ENCODE measurements at places on chromosomes 6 and 20.
A peak's percentile ranks its signal among the peaks of the same experiment; 100 is the strongest.

- peak; percentile 16 for DNase-seq
These were observed 877.5 kb downstream of the TFAP2A start for GRCh38 chr6:9537381-9537780.

GRCh38 chr6:158143700-158144099 lies 24.4 kb downstream of the SERAC1 start:
- DNase-seq = peak; percentile 14

- DNase-seq = no peak
These were observed 67.5 kb upstream of the GPR6 start for GRCh38 chr6:109910571-109910970.

DNA sequence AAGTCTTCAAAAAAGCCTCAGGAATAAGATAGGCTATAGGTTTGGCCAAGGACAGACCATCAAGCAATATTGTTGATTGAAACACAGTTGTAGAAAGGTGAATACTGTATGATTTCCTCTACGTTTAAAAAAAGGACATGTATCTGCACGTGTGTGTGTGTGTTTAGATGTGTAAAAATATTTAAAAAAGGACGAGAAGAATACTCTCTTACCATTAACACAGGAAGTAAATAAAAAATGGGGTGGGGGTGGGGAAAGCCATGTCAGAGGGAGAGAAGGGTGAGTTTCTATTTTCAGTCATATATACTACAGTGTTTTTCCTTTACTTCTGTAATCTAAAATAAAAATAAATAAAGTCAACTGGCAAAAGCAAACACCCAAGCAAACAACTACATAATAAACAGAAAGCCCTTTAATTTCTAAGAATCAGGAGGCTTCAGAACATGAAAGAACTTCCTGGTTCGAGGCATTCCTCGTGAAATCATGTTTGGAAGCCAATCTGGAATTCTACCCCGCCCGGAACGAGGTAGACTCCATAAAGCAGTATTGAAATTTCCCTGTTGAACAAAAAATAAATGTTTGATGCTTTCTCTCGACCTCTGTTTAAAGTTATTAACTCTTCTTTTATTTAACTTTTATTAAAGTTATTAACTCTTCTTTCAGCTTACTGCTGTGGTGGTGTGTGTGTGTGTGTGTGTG lies 158.1 kb upstream of the ZNF217 start:
- no peak for DNase-seq

- DNase-seq = no peak
These were observed 6.8 kb upstream of the TBX18 start for GRCh38 chr6:84771125-84771755.

DNA sequence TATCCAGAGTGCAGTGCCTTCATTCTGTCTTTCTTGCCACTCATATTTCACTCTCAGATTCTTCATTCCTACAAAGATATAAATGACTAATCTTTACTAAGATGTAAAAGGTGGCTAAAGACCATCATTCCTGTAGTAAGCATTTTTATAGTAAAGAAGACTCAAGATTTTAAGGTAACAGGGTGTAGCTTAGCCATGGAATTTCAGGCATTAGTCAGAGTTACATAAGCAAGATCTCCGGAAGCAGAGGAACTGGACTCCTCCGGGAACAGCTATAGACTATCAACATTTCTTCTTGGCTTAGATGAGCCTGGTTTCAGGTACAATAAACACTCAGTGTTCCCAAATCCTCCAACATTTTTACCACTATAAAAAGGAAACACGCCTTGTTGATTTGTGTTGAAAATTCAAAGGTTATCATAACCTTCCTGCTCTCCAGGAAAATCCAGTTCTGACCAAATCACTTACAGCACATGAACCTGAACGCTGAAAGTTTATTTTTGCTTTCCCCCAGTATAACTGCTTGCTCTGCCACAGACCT lies 23.7 kb downstream of the SERPINB1 start:
- no peak for DNase-seq

- no peak for DNase-seq
These were observed 214.8 kb downstream of the ESR1 start for GRCh38 chr6:152022303-152022702.

- DNase-seq = no peak
These were observed 106.7 kb upstream of the AHI1 start for GRCh38 chr6:135604035-135604860.

DNA sequence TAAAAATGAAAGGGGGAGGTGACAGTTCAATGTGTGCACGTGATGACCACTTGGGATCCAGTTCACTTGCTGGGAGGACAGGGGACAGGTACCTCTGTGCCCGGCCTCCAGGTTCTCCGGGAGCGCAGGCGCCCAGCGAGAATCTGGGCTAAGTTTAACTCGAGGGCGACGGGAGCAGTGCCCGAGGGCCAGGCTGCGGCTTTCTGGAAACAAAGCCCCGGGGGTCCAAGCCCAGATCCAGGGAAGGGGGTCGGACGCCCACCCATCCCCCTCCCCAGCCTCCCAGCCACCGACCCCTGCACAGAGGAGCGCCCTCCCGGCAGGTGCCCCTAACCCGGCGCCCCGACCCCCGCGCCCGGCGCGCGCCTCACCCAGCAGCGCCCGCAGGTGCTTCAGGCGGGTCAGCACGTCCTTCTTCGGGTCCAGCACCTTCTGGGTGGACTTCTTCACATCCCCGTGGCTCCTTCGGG lies 405 bp downstream of the RALGAPA2 start:
- no peak for DNase-seq

DNA sequence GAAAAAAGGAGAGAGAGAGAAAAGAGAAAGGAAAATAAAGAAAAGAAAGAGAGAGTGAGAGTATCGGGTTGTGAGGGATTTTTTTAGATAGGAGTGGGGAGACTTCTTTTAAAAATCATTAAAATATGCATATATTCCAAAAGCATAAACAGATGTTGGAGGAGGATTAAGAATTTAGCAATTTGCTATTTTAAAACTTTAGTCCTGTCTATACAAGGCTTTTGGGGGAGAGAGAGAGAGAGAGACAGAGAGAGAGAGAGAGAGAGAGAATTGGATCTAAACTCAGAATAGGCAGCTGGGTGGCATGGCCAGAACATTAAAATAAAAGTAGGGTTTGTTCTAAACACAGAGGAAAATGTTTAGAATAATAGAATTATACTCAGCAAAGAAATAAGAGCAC lies 72.1 kb downstream of the SOD2 start:
- DNase-seq = no peak

DNA sequence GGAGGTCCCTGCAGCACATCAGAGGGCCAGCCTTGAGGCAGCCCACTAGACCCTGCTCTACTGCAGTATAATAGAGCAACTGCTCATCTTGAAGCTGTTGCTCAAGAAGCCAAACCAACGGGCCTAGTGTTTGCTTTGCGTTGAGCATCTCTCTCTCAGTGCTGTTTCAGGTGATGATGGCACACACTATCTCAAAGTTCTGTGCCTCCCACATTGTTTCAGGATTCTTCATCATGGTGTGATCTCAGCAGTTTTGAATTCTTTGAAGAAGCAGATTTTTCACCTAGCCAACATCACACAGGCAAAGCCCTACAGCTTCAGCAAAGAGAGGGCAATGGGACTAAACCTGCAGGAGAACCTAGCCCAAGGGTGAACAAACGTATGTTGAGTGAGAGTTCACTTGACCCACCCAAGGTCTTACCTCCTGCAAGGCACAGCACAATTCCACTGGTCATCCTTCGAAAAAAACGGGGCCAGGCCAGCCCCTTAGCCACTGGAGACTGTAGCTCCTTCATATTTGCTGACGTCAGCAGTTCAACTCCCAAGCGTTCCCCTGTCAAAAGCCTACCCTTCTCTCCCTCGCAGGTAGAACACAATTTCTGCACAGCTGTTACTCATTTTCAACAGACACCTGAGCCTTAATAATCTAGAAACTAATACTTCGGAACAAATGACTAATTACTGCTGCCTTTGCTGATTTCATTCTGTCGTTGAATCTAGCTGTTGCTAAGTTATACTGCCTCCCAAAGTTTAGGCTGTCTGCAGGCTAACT lies 15.8 kb downstream of the MYB start:
- DNase-seq = no peak

DNA sequence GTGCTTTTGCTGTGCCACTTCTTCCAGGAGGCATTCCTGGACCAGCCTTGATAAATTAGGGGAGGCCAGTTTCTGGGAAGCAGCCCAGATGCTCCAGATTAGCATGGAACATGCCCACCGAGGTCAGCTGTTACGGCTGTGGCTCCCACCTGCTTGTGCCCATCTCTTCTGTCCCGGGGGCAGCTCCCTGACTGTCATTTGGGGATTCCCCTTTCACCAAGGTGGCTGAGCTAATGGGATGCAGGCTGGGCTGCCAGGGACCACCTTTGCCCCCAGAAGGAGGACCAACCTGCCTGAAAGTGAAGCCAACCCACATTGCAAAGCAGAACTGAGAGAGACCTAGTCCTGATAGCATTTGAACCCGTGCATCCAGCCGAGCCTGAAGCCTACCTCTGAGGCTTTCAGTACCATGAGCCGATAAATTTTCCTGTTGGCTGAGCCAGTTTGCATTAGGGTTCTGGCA lies 85.3 kb downstream of the PTPN1 start:
- DNase-seq = no peak

- DNase-seq = no peak
These were observed 214.5 kb downstream of the BCKDHB start for GRCh38 chr6:80321011-80321410.

DNA sequence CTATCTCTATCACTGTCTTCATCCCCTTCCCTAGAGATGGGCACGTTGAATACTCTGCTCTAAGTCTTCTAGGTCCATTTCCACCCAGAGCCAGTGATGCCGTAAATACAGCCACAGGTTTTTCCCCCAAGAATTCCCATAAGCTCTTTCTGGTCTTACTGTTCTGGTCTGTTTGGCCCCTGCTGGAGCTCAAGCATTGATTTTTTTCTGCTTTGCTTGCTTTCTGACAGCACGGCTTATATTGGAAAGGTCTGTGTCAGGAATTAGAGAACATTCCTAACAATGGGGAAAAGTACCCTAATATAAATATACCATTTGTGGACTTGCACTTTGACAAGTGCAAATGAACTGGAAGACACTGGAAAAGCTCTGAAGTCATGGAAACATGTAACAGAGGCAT lies 302.6 kb downstream of the TSHZ2 start:
- DNase-seq = no peak
